ENCODE measurements at places on chromosomes 13 and 19.

DNA sequence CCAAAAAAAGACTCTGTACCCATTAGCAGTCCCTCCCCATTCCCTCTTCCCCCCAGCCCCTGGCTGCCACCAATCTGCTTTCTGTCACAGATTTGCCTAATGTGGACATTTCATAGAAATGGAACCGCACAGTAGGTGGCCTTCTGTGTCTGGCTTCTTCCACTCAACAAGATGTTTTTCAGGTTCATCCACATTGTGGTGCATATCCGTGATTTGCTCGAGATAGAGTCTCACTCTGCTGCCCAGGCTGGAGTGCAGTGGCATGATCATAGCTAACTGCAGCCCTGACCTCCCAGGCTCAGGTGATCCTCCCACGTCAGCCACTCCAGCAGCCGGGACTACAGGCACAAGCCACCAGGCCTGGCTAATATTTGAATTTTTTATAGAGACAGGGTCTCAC is 20.9 kb downstream of the AP2A1 start:
- no peak for DNase-seq

DNA sequence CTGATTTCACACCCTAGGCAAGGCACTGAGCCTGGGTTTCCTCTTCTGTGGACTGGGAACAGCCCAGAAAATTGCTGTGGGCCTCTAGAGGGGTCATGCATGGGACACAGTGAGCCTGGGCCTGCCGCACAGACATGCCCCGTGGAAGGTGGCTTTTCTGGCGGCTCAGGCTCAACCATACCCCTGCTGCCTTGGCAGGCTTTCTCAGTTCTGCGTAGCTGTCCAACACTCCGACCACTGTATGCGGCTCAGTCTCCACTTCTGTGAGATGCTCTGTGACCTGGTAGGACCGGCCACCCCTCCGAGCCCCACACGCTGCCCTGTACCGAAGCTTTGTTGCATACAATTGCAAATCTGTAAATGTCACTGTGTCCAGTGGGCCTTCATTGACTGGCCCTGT is 126.3 kb downstream of the UQCRFS1 start:
- DNase-seq = no peak

DNA sequence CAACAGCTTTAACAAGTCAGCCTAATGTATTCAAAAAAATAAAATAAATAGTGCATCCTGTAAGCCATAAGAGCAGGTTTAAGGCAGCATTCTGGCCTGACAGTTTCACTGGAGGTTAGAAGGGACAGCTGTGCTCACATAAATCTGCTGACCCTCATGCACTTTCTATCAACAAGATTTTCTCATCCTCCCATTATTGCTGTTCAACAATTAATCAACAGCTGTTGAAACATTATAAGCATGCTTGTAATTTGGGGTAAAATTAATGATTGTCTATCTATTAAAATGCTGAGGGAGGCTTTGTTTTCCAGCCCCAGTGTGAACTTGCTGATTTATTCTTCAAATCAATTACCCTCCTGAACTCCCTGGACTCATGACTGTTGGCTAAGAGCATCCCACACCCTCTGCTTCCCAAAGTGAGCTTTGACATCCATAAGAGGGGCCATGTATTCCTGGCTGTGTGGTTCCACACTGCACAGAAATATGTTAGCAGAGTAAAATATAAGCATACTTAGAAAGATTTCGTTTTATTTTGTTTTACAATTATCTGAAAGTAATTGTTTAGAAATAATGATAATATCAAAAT is 492.4 kb downstream of the EFNB2 start:
- no peak for DNase-seq

DNA sequence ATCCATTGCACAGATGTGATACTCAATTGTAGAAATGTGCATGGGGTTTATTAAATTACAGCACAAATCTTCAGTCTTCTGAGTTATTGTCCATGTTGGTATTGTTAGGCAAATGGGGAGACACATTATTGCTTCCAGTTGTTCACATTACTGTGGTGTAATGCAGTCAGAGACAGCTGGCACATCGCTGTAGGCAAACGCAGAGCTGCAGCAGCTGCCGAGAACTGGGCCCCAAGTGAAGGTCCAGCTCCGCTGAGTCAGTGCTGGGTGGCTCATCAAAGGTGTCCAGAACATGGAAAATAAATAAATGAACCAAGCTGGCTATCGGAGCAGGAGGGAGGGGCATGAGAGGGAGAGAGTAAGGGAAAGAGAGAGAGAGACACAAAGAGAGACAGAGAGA is 299.1 kb upstream of the OBI1 start:
- no peak for DNase-seq

DNA sequence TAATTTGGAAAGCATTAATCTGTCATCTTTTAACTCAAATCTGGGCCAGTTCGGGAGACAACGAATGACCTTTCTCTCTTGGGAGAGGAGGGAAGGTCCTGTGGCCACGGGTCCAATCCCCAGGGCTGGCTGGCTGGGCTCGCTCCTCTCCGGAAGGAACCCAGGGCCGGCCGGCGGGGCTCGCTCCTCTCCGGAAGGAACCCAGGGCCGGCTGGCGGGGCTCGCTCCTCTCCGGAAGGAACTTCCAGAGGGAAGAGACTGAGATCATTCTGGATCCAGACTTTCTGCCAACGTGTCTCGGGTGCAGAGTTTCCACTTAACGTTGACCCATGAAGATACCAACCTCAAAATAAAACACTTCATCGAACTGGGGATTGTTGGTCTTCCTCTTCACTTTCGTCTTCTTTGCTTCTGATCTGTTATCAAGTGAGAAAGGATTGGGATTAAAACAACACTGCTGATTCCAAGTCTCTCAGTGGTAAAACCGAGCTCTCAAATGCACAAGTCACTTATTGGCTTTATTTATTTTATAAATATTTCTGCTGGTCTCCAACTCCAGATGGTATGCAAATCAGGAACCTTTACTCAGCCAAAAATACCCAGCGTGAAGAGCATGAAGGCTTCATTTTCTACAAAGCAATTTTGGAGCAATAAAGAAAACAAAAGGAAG is 53.3 kb upstream of the C13orf46 start:
- no peak for DNase-seq

- no peak for DNase-seq
Observed at GRCh38 chr13:27973291-27973690, 4.2 kb upstream of the CDX2 start.

DNA sequence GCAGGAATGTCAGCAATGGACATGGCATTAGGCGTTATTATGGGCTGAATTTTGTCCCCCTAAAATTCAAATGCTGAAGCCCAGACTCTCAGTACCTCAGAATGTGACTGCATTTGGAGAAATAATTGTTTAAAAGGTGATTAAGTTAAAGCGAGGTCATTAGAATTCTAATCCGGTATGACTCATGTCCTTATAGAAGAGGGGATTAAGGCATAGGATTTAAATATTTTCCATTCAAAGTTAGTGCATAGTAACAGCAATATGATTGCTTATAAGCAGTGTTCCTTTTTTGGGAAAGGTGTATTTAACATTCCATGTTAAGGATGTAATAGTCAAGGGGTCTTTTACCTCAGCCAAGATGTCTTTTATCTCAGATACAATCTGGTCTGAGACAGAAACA is 95.5 kb downstream of the NHLRC3 start:
- DNase-seq = no peak

DNA sequence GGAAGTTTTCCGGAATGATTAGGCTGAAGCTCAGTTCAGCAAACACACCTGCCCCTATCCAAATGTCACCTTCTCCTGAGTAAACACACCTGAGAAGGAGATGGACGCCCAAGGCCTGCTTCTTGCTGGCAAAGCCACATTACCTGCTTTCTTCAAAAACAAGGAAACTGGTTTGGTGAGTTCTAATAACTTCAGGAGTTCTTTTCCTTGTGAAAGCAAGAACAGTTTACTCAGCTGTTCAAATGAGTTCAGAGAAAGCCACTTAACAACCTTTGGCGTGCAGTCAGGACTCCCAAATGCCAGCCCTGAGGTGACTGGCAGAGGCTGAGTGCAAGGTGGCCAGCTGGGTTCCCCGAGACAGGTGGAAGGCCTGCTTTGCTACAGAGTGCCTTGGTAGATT is 160.5 kb downstream of the STK24 start:
- no peak for DNase-seq

Measured in CD14-positive monocyte (primary cell).